Stimulated activated CD4-positive, alpha-beta T cell treated with anti-CD3 and anti-CD28 coated beads, Interleukin-1b, Interleukin-23, amount 100 ng/mL, for 48 hours (primary cell): ENCODE measurements at places on chromosomes 4 and X.

DNA sequence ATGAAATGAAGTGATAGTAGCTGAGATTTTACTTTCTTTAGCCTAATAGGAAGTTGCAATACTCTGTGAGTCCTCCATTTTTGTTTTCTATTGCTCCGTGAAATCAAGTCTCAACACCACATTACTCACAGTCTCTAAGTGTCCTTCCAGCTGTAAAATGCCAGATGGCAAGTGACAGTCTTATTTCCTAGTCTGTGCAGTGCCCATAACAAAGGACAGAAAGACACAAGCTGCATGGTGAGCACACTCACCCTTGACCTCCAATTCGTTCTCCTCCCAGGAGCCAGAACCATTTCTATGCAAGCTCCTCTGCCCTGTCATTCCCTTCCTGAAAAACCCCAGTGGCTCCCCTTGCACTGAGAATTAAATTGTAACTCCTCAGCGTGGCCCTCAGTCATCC lies 101.6 kb downstream of the PARM1 start:
- DNase-seq = no peak

GRCh38 chr4:54217642-54218495 lies 11.2 kb upstream of the PDGFRA start:
- DNase-seq = peak; percentile 39

DNA sequence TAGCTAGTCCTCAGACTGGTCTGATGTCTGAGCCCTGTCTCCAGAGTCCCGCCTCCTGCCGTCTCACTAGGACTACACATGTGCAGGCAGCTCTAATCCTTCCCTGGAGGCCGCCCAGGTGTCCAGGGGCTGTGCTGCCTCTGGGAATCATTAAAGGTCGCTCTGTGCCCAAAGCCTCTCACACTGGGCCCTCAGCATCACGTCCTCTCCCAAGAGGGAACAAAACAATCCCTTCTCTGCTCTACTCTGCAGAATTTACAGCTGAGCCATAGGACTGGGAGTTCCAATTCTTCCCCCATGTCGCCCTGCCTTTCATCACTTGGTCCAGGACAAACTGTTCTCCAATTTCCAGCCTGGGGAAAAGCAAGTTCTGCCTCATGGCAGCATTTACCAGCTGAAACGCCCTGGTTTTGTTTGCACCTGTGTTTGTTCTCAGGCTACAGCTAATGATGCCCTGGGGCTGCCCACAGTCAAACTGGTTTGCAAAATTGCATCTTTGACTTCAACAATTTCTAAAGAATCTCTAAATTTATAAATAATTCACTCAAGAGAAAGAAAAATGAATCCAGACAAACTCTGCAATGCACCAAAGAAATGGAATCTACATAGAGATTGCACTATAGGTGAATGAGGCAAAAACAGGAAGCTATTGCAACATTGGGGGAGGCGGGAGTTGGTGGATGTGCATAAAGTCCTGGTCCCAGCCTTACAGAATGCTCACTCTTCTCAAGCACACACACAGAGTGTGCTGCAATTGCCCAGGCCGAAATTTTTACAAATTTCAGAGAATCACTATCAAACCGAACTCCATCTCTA lies 7.2 kb upstream of the MRFAP1 start:
- DNase-seq = no peak

GRCh38 chr4:101211146-101211553 lies 136.2 kb downstream of the PPP3CA start:
- no peak for DNase-seq

DNA sequence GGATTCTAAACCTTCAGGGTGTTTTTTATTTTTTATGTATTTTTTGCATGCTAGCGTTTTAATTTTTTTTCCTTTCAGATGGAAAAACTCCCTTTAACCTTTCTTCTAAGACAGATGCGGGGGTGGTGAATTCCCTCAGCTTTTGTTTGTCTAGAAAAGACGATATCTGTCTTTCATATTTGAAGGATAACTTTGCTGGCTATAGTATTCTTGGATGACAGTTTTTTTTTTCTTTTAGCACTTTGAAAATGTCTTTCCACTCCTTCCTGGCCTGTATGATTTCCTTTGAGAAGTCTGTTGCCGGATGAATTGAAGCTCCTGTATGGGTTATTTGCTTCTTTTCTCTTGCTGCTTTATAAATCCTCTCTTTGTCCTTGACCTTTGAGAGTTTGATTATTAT lies 26.6 kb downstream of the PSAPL1 start:
- DNase-seq = no peak

GRCh38 chr4:16043642-16044498 lies 40.0 kb downstream of the PROM1 start:
- no peak for DNase-seq

DNA sequence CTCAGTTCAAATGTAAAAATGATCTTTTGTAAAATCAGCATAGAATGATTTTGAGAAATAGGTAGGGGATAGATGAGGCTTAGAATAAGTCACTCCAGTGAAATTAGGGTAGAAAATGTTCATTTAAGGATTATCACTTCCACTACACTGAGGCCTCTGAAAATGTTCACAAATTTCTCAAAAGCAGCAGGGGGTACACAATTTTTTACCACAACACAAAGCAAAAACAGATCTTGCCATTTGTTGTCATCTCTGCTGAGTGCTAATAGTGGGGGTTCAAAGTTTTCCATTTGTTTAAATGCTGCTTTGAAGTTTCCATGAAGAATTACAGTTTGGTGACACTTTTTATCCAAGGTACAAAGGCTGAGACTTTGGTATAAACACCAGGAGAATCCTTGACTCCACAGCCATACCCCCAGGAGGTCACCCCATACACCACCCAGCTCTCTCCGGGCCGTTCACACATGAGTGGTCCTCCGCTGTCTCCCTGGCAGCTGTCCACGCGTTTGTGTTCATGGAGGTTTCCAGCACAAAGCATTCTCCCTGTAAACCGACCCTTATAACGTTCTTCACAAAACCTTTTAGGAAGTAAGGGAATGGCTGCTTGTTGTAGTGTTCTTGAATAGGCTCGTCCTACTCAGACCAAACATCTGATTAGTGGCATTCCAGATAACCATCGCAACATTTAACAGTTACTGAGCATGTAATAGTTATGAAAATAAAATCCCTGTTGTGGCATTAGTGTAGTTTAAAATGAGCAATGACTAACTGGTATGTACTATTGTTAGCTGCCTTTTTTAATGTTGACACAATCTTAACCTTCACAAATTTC lies 71.0 kb downstream of the PRSS12 start:
- no peak for DNase-seq

DNA sequence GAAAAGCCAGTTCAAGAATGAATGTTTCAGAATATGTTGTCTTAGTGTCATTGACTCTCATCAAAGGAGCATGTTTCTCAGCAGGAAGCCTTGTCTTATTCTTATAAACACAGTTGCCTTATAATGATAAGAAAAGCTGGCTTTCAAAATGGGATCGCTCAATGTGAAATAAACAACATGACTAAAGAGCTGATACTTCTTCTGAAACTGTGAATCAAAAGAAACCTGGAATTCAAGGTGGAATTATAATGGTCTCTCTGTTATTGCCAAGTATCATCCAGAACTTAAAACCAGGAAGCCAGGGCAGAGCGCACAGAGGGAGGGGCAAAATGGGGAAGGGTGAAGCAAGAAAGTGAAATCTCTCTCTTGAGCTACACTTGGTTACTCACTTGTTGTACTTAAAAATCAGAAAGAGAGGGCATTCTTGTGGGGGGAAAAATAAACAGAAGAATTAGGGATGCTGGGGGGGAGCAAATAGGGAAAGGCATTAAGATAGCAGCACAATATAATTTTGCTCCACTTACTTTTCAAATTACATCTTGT lies 270.0 kb downstream of the MAPK10 start:
- no peak for DNase-seq

DNA sequence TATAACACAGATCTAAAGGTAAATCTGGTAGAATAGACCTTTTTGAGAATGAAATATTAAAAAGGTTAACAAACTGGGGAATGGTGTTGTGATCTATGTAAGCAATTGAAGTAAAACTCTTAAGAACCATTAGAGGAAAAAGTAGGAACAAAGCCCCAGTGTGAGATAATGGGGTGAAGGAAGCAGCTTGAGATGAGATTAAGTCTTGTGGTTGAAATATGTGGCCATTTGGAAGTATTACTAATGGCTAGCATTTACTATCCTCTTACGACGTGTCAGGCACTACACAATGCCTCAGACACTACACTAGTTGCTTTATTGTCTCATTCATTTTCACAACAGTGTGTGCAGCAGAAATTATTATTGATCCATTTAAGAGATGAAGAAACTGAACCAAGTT lies 25.9 kb upstream of the NDNF start:
- no peak for DNase-seq

DNA sequence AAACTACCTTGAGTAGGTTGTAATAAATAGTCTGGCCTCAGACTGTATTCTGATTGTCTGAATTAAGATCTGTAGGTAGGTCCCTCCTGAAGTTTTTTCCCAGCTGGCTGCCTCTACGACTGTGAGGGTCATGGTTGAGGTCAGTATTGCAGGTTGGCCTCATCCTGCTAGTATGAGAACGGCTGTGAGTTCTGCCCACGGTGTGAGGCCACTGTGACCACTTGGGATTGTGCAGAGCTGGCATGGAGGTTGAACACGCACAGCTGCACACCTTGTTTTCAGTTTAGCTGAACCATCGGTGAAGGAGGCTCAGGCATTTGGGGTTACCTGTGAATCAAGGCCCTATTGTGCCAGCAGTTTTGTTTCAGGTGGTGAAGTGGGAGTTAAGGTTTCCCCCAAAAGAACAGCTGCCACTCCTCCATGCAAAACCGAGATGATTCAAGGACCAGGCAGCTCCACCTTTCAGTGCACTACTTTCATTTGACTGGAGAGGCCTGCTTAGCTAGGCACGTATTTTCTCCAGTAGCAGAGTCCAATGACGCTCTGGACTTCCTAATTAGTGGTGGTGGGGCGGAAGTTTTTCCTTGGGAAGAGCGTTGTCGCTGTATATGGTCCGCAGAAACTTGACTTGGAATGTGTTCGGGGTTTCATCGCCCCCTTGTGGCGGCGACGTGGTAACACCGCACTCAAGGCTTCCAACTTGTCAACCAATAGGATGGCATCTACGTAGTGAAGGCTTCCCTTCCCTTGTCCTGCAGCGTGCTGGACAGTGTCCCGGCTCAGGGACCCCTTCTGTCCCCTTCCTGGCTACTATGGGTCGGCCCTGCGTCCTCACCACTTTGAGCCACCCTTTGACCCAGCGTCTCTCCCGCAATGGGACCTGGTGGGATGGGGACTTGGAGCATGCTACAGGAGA lies 13.8 kb downstream of the CMC4 start:
- peak; percentile 21 for DNase-seq

- DNase-seq = no peak
Measured at GRCh38 chrX:132461886-132462285, 27.0 kb downstream of the MBNL3 start.

GRCh38 chr4:102560571-102561341 lies 59.6 kb downstream of the NFKB1 start:
- no peak for DNase-seq

DNA sequence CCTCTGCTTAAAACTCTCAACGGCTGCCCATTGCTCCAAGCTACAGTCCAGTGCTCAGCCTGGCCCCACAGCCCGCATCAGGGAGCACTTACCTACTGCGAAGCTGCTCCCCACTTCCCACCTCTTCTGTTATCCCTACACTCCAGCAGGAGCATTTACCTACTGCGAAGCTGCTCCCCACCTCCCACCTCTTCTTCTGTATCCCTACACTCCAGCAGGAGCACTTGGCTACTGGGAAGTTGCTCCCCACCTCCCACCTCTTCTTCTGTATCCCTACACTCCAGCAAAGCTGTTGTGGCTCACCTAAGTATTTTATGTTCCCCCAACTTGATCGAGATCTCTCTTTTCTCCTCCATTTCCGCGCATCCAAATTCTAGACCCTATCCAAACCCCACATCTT lies 563.3 kb upstream of the ZFP42 start:
- no peak for DNase-seq

- no peak for DNase-seq
Measured at GRCh38 chrX:9134366-9134765, 100.4 kb upstream of the FAM9B start.

DNA sequence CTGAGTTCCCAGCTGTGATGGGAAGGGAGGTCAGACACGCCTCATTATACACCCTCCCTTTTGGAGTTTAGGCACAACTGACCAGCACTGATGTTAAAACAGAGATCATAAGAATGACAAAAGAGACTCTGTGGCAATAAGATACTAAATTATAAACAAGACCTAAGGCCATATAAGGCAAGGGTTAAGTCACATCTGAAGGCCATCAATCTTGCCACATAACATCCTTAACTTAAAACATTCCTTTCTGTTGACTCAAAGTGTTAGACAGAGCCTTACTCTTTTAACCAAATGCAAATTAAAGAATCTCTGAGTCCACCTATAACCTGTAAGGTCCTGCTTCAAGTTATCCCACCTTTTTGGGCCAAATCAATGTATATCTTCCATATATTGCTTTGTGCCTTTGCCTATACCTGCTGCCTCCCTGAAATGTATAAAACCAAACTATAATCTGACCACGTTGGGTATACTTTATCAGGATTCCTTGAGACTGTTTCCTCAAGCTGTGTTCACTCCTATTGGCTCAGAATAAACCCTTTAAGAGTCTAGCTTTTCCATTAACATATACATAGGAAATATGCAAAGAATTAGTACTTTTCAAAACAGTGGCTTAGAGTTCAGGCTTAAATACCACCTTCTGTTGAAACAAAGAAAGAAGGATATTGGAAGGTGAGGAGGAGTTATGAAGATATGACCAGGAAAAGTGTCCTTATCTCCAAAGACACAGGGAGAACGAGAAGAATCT lies 214.4 kb upstream of the PPP1R2C start:
- DNase-seq = no peak

DNA sequence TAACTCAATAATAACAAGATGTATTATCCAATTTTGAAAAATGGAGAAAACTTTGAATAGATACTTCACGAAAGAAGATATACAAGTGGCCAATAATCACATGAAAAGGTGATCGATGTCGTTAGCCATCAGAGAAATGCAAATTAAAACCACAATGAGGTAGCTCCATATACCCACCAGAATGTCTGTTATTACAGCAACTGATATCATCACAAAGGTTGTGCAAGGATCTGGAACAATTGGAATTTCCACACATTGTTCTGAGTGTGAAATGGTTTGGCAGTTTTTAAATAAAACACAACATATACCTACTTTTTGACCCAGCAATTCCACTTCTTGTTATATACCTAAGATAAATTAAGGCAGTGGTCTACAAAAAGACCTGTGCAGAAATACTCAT lies 71.7 kb downstream of the IRS4 start:
- no peak for DNase-seq

- no peak for DNase-seq
Measured at GRCh38 chrX:108516184-108516583, 76.5 kb downstream of the COL4A5 start.

- no peak for DNase-seq
Measured at GRCh38 chr4:109078724-109079123, 223.7 kb downstream of the COL25A1 start.

GRCh38 chrX:53442322-53442631 lies 8.1 kb upstream of the HSD17B10 start:
- DNase-seq = no peak

DNA sequence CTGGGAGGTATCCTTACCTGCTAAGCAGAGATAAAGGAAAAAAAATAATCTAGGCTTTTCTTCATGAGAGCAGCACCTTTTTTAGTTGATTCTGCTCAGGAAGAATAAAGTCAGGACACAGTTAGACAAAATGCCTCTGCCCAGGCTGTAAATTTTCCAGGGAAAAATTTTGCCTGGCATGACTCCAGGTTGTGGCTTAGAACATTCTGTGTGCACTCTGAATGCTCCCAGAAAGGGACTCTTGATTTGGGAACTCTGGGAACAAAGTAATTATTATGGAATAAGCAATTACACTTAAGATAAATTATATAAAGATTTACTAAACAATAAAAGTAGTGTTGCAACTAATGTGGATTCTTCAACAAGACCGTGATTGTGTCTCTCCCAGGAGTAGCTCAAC lies 826.2 kb upstream of the TENM3 start:
- DNase-seq = no peak

- DNase-seq = no peak
Measured at GRCh38 chr4:60129740-60130139, 1070.4 kb upstream of the ADGRL3 start.
